ENCODE measurements at places on chromosomes 1 and 21. TPM values are rescaled to one million over a fixed set of nuclear protein-coding genes. Genes with fewer than 3 reads are reported as not detected.
A peak's percentile ranks its signal among the peaks of the same experiment; 100 is the strongest.

DNALI1 gene
- total RNA-seq: 1.0 TPM

DNA sequence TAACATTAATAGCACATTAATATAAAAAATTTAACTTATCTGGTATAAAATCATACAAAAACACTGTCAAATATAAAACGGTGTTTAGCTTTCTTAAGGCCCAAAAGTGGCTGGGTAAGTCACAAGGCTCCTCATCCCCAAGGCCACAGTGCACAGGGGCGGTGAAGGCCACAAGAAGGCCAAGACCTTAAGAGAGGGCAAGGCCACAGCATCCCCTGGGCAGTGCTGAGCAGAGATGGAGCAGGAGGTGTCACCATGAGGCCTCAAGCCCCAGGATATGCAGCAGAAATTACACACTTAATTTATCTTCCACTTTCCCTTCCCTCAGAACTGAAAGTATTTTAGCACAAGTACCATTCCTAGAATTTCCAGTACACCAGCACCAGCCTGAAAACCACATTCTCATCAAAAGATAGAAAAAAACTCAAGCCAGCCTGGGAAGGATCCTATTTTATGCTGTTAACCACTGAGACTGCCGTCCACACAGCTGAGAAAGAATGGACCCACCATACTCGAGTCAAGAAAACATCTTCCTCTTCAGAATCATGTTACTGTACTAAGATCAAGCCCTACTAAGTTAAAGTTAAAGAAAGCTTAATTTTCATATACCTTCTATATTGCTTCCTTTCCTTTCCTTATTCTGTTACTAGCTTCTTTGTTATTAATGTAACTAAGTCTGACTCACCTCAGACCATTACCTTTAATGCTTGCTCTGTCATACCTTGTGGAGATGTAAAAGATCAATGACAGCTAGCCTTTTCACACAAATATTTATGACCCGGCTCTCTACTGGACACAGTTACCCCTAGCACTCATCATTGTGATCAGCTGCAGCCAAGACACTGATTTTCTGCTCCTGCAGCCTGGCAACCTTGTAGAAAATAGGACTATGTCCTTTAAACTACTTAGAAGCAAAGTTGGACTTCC, 26.4 kb upstream of the FMO1 start:
- 0 out of 2 replicates have a peak overlapping the region, but pooled peaks have one; percentile 99 for H3K27ac ChIP-seq
- H3K4me1 ChIP-seq: peaks cover 33% of the 10 kb centered on the region

OR2T11 gene
- total RNA-seq: not detected

GRCh38 chr1:177934461-177934860, 35.4 kb downstream of the SEC16B start:
- no peak for DNase-seq
- no peaks in the 10 kb centered on the region for H3K27me3 ChIP-seq
- H3K4me1 ChIP-seq: peaks cover 15% of the 10 kb centered on the region

F3 gene
- 54.7 TPM for total RNA-seq
